Camera-type eye (tissue), 1 donor: ENCODE measurements at places on chromosomes 13 and 19. TPM values are rescaled to one million over a fixed set of nuclear protein-coding genes. Genes with fewer than 3 reads are reported as not detected.

The PSG2 gene
- not detected for total RNA-seq

The MBD3L1 gene
- total RNA-seq, result not detected

The ZNF585A gene
- total RNA-seq, result 21.9 TPM

The RASAL3 gene
- 0.82 TPM for total RNA-seq

The SIGLEC12 gene
- not detected for total RNA-seq

The EDNRB gene
- 42.9 TPM for total RNA-seq
